ENCODE measurements at places on chromosomes 16 and 17.

DNA sequence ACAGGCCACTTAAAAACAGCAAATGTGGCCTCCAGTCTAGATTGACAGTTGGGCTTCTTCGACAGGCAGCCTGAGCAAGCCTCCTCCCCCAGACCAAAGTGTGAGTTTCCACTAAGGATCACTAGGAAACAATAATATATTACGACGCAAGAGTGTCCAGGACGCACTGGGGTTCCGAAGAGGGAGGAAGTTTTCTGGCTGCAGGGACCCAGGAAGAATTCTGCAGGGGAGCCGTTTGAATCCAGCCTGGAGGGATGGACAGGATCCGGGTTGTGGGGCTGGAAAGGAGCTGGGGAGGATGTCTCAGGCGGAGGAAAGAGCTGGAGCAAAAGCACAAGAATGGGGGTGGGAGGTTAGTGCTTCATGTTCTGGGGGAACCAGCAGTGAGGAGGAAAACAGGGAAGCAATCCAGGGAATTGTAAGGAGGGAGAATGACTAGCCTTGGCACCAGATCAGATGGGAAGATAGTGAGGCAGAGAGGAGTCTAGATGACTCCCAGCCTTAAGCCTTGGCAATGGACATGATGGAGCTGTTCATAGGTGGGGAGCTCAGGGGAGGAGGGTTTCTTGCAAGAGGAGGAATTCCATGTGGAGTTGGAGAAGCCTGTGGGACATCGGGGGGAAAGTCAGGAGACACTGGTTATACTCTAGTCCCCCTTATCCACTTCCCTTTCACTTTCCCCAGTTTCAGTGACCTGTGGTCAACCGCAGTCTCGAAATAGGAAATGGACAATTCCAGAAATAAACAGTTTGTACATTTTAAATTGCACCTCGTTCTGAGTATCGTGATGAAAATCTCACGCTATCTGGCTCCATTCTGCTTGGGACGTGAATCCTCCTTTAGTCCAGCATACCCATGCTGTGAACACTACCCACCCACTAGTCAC is 26.6 kb downstream of the NGFR start:
- DNase-seq, result peak; percentile 33

- DNase-seq, result no peak
Measured at GRCh38 chr17:41937970-41938954, 7.8 kb downstream of the ODAD4 start.

- DNase-seq, result peak; percentile 100
Measured at GRCh38 chr16:22190081-22190775, 15.8 kb upstream of the EEF2K start.

DNA sequence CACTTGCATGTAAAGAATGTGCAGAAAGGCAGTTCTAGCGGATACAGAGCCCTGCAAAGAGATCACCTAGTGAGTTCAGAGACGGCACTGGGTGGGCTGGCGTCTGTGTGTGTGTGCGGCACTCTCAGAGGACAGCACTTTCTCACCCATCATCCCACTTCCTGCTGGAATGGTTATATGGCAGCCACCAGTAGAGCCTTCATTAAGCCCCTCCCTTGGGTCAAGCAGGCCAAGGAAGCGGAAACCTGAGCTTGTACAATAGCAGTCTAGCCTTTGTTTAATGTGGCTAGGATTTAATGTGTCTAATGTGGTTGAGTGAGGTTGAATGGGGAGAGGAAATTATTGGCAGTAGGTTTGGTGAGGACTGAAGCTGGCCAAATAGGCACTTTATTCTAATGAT is 88.3 kb upstream of the ELAC2 start:
- DNase-seq, result no peak

GRCh38 chr17:16488186-16488967 is 3.6 kb downstream of the LRRC75A start:
- no peak for DNase-seq

- no peak for DNase-seq
Measured at GRCh38 chr16:66115373-66115772, 251.1 kb upstream of the CDH5 start.

- DNase-seq, result no peak
Measured at GRCh38 chr17:37713624-37714023, 31.2 kb downstream of the HNF1B start.

- DNase-seq, result no peak
Measured at GRCh38 chr17:35842239-35842638, 26.5 kb downstream of the HEATR9 start.

GRCh38 chr17:17492085-17492484 is 4.1 kb downstream of the RASD1 start:
- no peak for DNase-seq

- peak; percentile 53 for DNase-seq
Measured at GRCh38 chr17:44222112-44222869, 2.8 kb upstream of the UBTF start.

- DNase-seq, result no peak
Measured at GRCh38 chr16:19744670-19745069, 26.6 kb downstream of the IQCK start.

DNA sequence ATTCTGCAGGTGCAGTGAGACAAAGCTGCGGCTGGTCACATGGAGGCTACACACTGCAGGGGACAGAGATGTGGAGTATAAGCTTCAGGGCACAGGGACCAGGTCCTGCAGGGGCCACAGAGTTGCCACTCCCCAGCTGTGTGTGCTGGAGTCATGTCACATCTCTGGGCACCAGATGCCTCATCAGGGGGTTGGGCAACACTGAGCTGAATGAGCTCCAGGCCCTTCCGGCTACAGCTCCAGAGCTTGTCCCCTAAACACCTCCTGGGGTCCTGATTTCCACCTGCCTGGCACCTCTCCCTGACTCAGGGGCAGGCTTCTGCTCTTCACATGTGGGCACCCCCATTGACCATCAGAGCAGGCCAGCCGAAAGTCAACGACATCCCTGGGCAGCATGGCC is 32.5 kb downstream of the SPHK1 start:
- DNase-seq, result no peak
